NCI-H1436 treated with DMSO at 0.1 percent for 48 hours (cell line): ENCODE measurements at places on chromosomes 16 and 17.

- no peak for DNase-seq
These were observed 10.7 kb downstream of the GFOD2 start for GRCh38 chr16:67708368-67708771.

GRCh38 chr16:80627108-80627507 is 86.3 kb downstream of the DYNLRB2 start:
- DNase-seq = no peak

DNA sequence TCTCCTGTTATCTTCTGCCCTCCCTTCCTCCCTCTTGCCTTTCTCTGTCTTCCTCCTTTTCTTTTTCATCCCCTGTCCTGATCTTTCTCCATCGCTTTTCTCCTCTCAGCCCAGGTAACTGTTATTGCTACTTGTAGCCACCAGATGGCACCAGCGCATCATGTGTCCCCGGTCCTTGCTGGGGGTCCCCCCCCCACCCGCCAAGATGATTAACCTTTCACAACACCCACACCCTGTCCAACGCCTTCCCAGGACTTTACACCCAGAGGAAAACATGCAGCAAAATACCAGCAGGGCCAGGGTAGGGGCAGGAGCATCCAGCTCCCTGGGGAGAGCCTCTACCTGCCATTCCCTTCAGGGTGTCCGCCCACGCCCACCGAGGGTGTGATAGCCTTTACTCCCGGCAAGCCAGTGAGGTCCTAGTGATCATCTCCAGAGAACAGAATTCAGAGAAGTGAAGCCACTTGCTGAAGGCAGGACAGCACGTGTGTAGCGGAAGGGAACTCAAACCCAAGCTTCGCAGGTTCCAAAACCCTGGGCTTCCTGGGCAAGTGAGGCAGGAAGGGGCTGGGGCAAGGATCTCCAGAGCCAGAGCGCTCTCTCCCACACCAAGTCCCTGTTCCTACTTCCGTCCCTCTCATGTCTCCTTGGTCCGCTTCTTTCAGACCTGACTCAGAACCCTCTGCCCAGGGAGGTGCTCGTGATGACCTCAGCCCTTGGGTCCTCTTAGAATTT is 13.4 kb upstream of the TAC4 start:
- DNase-seq = no peak

GRCh38 chr16:51359141-51359955 is 208.3 kb upstream of the SALL1 start:
- no peak for DNase-seq

GRCh38 chr17:48484850-48485249 is 46.0 kb downstream of the HOXB1 start:
- no peak for DNase-seq

- DNase-seq = no peak
These were observed 7.2 kb downstream of the PLA2G15 start for GRCh38 chr16:68252383-68252782.

DNA sequence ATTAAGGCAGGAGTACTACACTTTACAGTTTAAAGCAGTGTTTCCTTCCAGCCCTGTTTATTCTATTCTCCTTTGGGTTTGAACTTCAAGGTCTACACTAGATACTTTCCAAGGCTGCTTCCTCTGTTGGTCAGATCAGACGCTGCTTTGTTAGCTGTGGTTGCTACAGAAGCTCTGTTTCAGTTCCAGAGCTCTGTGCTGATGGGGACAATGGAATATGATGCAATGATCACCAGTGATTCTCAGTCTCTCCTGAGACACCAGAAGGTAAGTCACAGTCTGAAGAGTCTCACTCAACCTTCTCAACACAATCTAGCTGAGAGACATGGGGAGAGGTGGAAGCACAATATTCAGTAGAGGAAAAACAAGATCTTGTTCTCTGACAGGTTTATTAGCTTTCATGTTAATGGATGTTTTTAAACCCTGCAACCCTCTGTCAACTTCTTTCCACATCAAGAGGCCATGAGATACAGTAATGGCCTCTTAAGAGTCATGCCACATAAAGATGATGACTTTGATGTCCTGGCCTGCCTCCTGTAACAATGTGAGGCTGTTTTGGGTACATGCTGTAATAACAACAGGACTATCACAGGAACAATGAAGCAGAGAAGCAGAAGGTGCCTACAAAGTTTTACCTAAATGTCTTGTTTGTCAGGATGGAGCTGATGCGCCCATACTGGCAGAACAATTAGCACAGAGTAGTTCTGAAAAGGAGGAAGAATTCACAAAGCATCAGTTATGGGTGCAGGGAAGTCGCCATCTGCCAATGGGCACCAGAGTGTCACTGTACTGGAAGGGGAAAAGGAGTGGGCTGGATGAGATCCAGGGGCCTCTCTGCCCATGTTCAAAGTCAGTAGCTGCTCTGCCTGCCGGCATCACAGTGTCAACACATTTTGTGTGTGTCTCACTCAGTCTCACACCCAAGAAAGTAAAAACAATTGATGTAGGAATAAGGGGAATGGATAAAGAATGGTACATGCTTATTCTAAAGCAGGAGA is 33.4 kb downstream of the PSME3IP1 start:
- DNase-seq = no peak

DNA sequence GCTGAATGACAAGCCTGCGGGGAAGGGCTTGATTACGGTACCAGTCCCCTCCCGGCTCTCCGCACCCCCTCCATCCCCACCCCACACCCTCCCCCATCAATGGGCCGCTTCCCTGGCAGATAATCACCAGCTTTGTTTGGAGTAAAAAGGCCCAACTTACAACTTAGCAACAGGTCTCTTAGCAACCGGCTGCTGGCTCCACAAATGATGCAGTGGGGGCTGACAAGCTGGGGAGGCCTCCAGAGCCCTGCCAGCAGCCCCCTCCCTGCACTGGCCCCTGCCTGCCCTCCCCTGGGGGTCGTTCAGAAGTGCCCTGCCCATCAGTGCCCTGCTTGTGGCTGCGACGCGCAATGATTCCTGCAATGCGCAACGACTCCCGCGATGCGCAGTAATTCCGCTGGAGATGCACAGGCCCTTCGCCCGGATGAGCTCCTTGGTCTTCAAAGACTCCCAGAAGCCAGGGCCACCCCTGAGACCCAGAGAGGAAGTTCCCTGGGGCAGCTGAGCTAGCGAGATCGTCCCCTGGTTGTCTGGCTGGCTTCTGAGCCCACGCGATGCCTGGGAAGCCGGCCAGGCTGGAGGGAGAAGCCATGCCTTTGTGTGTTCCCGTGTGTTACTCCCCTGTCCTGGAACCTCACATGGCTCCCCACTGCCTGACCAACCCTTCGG is 23.3 kb downstream of the CPNE2 start:
- peak; percentile 68 for DNase-seq

GRCh38 chr16:59973966-59974365 is 1239.8 kb upstream of the GOT2 start:
- DNase-seq = no peak

DNA sequence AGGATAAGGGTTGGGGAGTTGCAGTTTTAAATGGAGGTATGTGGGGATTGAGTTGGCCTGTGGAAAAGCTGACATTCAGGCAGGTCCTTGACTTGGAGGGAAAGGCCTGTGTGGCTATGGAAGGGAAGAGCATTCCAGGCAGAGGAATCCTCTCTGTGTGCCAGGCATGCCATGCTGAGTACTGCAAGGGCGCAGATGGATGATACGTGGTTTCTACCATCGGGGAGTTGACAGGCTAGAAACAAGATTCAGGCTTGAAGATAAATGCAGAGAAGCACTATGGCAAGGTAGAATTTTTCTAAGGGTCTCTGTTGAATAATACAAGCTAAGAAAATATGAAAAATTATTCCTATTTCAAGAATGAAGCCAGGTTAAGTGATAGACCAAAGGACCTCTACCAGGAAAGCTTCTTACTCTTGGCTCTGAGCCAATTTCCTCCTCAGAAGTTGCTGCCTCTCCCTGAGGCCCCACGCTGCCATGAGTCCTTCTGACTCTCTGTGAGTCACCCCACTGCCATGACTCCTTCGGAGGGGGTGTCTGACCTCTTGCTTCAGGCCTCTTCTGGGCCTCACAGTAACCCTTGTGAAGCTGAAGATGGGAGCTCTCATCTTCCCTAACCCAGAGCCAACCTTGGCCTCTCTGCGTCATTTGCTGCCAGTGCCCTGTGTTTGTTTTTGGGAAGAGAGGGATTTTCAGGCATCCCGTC is 75.8 kb downstream of the WNT3 start:
- no peak for DNase-seq

DNA sequence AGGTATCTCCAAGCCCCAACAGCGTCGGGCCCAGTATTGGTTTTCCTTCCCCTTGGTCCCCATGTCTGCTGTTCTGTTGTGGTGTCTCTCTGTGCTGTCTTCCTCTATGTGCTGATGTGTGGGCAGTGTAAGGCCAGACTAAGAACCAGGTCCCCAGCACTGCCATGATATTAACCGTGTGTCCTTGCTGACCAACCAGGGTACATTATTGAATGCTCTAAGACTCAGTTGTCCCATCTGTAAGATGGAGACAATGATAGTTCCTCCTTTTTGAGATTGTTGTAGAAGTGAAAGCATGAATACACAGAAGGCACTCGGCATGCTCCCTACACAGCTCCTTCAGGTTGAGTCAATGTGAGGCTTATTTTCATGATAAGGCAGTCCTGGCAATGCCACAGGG is 20.6 kb downstream of the AOC3 start:
- DNase-seq = no peak

DNA sequence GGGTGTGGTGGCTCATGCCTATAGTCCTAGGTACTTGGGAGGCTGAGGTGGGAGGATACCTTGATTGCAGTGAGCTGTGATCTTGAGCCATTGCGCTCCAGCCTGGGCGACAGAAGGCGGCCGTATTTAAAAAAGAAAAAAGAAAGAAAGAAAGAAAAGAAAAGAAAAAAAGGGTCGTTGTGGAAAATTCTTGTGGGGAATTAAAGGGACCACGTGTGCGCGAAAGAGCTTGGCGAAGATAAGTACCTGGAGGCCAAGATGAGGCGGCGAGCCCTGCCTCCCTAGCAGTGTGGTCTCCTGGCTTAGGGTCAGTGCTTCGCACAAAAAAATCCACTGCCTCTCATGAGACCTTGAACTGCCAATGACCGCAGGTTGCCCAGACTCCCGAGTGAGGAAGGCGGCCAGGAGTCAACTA is 728 bp upstream of the NMT1 start:
- no peak for DNase-seq

GRCh38 chr16:24639769-24640168 is 89.7 kb upstream of the TNRC6A start:
- no peak for DNase-seq

- no peak for DNase-seq
These were observed 111.3 kb upstream of the NOG start for GRCh38 chr17:56482229-56482628.

DNA sequence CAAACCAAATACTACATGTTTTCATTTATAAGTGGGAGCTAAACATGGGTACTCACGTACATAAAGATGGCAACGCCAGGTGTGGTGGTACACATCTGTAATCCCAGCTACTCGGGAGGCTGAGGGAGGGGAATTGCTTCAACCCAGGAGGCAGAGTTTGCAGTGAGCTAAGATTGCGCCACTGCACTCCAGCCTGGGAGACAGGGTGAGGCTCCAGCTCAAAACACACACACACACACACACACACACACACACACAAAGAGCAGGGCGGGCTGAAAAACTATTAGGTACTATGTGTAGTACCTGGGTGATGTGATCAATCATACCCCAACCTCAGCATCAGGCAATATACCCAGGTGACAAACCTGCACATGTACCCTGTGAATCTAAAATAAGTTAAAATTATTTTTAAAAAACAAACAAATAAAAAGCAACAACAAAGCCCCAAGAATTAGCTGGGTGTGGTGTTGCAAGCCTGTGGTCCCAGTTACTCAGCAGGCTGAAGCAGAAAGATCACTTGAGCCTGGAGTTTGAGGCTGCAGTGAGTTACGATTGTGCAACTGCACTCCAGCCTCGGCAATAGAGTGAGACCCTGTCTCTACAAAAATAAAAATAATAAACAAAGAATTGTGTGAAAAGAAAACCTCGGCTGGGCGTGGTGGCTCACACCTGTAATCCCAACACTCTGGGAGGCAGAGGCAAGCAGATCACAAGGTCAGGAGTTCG is 11.9 kb upstream of the FAAP100 start:
- no peak for DNase-seq

DNA sequence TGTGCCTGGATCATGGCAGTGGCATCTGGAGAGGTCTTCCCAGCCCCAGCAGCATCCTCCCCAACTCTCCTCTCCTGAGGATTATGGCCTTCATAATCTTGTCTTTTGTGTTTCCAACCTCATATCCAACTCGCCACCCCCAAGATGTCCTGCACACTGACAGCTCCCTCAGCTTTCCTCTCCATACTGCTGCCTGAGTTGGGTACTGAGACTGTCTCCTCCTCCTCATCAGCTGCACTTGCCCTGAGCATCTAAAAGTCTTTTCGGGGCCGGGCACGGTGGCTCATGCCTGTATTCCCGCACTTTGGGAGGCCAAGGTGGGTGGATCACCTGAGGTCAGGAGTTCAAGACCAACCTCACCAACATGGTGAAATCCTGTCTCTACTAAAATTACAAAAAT is 2.0 kb downstream of the CD300LB start:
- DNase-seq = no peak

- no peak for DNase-seq
These were observed 30.8 kb upstream of the METTL16 start for GRCh38 chr17:2542456-2542855.

- DNase-seq = no peak
These were observed 879 bp downstream of the SOCS1 start for GRCh38 chr16:11254913-11255736.

GRCh38 chr17:82148997-82149396 is 51.0 kb upstream of the FASN start:
- no peak for DNase-seq

DNA sequence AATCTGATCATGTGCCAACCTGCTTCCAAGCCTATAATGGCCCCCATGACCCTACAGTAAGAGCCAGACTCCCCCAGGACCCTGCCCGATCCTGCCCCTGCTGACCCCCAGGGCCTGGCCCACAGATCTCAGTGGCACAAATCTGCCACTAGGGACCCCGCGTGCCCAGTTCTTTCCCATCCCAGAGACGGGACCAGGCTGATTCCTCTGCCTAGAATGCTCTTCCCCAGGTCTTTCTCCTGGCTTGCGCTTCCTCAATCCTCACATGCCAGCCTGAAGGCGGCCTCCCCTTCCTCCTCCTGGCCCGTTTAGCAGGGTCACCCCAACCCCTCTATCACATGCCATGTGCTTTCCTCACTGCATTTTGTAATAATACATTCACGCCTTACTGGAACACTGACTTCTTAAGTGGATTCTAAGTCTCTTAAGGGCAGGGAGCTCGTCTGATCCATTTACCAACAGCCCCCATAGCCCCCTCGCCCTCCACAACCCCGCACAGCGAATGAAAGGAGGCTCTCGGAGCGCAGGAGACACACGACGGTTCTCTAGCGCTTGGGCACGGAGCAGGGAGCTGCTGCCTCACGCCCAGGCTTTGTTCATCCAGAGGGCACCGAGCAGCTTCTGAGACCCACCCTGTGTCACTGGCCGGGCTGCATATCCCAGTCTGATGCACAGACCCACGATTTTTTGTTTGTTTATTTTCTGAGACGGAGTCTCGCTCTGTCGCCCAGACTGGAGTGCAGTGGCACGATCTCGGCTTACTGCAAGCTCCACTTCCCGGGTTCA is 1.2 kb downstream of the TRIM65 start:
- DNase-seq = no peak
